ENCODE measurements at places on chromosomes 3 and 15.
A peak's percentile ranks its signal among the peaks of the same experiment; 100 is the strongest.

GRCh38 chr3:45497963-45498362 is 96.6 kb upstream of the LIMD1 start:
- DNase-seq: no peak
- H3K27me3 ChIP-seq: no peaks in the 10 kb centered on the region
- no peak overlapping the region for H3K4me3 ChIP-seq
- peaks cover 14% of the 10 kb centered on the region for H3K36me3 ChIP-seq
- no peak overlapping the region for H3K27ac ChIP-seq
- peaks cover 10% of the 10 kb centered on the region for H3K4me1 ChIP-seq

GRCh38 chr15:74543583-74543982 is 2.6 kb downstream of the ARID3B start:
- H3K4me3 ChIP-seq: no peak overlapping the region
- H3K4me1 ChIP-seq: peaks cover 46% of the 10 kb centered on the region
- no peak overlapping the region for H3K27ac ChIP-seq
- H3K36me3 ChIP-seq: peaks cover 2% of the 10 kb centered on the region

DNA sequence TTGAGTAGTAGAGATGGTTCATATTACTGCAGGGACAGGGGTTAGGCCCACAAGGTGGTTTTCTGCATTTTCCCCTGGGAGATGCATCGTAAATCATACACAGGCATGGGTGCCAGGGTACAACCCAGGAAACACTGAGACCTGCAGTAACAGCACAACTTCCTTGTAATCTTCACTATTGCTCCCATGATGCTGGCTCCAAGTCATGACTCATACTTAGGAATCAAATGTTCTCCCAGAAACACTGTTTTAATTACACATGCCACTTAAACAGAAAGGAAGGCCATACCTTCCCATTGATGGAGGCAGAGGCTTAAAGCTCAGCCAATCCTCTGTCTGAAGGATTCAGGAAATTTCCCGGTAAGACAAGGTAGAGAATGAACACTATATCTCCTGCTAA is 106.5 kb downstream of the ERC2 start:
- no peak overlapping the region for H3K4me3 ChIP-seq
- peaks cover 11% of the 10 kb centered on the region for H3K4me1 ChIP-seq
- H3K27me3 ChIP-seq: no peaks in the 10 kb centered on the region
- DNase-seq: no peak

DNA sequence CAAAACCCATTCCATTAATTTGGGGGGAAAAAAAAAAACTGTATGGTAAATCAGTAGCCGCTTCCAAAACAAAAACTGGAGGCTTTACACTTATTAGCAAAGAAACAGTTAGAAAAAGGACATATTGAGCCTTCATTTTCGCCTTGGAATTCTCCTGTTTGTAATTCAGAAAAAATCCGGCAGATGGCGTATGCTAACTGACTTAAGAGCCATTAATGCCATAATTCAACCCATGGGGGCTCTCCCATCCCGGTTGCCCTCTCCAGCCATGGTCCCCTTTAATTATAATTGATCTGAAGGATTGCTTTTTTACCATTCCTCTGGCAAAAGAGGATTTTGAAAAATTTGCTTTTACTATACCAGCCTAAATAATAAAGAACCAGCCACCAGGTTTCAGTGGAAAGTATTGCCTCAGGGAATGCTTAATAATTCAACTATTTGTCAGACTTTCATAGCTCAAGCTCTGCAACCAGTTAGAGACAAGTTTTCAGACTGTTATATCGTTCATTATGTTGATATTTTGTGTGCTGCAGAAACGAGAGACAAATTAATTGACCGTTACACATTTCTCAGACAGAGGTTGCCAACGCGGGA is 9.4 kb upstream of the RPL24 start:
- H3K36me3 ChIP-seq: no peaks in the 10 kb centered on the region
- peaks cover 3% of the 10 kb centered on the region for H3K4me1 ChIP-seq
- H3K27me3 ChIP-seq: no peaks in the 10 kb centered on the region
- DNase-seq: no peak
- no peak overlapping the region for H3K4me3 ChIP-seq

DNA sequence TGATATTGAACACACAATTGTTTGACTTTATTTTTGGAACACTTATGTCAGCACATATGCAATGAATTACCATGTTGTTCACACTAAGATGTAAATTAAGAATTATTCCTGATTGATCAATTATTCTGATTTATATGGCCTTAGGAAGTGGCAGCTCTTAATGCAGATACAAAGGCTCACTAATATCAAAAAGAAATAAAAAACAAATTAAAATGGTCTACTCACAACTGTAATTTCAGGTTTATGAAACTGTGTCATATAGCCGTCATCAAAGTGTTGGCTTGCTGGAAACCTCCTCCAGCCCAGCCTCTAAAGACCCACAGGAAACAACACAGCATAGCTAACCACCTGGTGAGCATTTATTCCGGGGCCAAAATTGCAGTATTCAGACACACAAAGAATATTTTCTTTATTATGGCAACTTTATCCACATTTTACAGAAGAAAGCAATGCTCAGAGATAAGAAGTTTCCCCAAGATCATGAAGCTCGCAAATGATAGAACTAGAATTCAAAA is 33.4 kb downstream of the PDZRN3 start:
- no peak overlapping the region for H3K27ac ChIP-seq
- DNase-seq: no peak
- peaks cover 22% of the 10 kb centered on the region for H3K4me1 ChIP-seq
- H3K4me3 ChIP-seq: no peak overlapping the region

DNA sequence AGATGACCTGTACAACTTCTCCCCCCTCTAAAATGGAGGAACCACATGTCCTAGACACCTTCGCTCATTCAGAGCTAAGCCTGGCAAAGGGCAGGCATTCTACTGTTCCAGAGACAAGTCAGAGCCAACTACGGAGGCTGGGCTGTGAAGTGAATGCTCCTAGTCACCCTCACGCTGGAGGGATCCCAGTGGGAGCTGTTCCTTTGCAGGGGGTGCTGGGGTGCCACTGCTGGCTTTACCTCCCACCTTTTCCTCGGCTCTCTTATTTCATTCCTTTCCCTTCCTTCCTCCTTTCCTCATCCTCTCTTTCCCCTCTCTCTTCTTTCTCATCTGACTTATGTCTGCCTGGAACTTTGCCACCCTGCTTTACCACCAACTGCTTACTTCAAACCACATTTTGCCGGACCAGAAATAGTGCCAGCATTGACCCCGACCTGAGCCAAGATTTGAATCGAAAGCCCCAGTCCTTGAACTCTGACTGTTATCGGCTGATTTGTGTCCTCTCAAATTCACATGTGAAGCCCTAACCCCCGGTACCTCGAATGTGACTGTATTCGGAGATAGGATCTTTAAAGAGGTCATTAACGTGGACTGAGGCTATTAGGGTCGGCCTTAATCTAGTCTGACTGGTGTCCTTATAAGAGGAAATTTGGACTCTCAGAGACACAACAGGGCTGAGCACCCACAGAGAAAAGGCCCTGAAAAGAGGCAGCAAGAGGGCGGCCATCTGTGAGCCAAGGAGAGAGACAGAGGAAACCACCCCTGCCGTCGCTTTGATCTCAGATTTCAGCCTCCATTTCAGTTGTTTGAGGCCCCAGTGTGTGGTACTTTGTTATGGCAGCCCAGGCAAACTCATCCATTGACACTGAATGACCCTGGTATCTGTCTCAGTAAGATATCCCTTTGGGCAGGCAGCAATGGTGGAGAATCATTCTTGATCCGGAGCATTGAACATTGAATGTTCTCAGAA is 31.3 kb upstream of the TBC1D21 start:
- no peak for DNase-seq
- no peak overlapping the region for H3K27ac ChIP-seq
- no peaks in the 10 kb centered on the region for H3K4me1 ChIP-seq
- H3K27me3 ChIP-seq: peaks cover 60% of the 10 kb centered on the region

GRCh38 chr3:73626106-73626505 is 1.4 kb upstream of the PDZRN3 start:
- H3K4me3 ChIP-seq: peak overlapping the region; percentile 79
- no peak for DNase-seq
- H3K4me1 ChIP-seq: peaks cover 50% of the 10 kb centered on the region

- peaks cover 32% of the 10 kb centered on the region for H3K4me1 ChIP-seq
- H3K4me3 ChIP-seq: no peak overlapping the region
- no peak for DNase-seq
Measured at GRCh38 chr3:181729341-181729869, 17.7 kb downstream of the SOX2 start.

GRCh38 chr3:95120921-95121320 is 1058.1 kb downstream of the NSUN3 start:
- DNase-seq: no peak
- no peaks in the 10 kb centered on the region for H3K4me1 ChIP-seq
- no peaks in the 10 kb centered on the region for H3K36me3 ChIP-seq

Data from chondrocyte (in vitro differentiated cells).